Muscle of leg (tissue), 16 donors: ENCODE measurements at places on chromosomes 13 and 19. TPM values are rescaled to one million over a fixed set of nuclear protein-coding genes. Genes with fewer than 3 reads are reported as not detected.

CGB3 gene
- not detected for polyA plus RNA-seq

FBXW9 gene
- 4.4 TPM for polyA plus RNA-seq

CEACAM20 gene
- not detected for polyA plus RNA-seq

CTXN1 gene
- 2.9 TPM for polyA plus RNA-seq

OBI1 gene
- 13.3 TPM for polyA plus RNA-seq

CGB5 gene
- polyA plus RNA-seq: not detected

TNNI3 gene
- polyA plus RNA-seq: 1.4 TPM

KIR3DL2 gene
- polyA plus RNA-seq: not detected

ZNF548 gene
- polyA plus RNA-seq: 17.0 TPM

GPX4 gene
- 164 TPM for polyA plus RNA-seq

ZNF382 gene
- polyA plus RNA-seq: 7.6 TPM

LYPD3 gene
- polyA plus RNA-seq: 1.2 TPM

- DNase-seq: peak; percentile 67
Measured at GRCh38 chr13:76014406-76015318, 378.5 kb downstream of the LMO7 start.

- DNase-seq: no peak
Measured at GRCh38 chr13:90402613-90403012, 944.9 kb upstream of the MIR17HG start.

DNA sequence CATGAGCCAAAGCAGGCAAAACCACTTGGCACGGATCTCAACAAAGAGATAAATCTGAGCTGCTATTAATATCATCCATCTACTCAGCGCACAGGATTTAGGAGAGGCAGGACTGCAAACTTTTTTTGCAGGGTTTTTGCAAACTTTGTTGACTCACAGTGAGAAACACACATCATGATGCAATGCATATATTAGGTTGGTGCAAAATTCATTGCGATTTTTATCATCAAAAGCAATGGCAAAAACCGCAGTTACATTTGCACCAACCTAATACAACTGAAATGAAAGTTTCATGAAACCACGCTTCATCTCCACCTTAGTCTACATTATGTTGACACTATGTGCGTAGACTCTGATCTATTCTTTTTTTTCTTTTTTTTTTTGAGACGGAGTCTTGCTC, 4.5 kb upstream of the NOVA2 start:
- DNase-seq: no peak

DNA sequence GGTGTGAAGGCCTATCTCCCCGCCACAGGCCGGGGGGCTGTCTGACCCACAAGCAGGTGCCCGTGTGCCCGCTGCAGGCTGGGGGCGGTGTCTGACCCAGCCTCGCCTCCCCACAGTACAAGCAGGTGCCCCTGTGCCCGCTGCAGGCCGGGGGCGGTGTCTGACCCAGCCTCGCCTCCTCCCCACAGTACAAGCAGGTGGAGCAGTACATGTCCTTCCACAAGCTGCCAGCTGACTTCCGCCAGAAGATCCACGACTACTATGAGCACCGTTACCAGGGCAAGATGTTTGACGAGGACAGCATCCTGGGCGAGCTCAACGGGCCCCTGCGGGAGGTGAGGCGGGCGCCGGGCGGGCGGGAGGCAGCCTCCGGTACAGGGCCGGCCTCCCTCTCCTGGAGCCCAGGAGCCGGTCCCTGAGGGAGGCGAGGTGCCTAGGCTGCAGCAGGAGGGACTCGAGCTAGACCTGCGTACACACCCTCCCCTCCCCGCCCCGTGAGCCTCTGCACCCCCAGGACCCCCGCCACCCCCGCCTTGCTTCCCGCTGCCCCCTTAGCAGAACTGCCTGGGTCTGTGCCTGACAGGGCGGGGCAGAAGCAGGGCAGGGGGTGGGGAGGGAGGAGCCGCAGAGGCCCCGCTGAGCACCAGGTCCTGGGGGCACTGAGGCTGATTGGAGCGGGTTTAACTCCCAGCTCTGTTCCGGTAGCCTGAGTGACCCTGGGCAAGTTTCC, 20.6 kb downstream of the HCN2 start:
- peak; percentile 27 for DNase-seq

- no peak for DNase-seq
Measured at GRCh38 chr13:53269634-53270033, 241.0 kb downstream of the OLFM4 start.

GRCh38 chr19:10222201-10222890, 8.8 kb downstream of the S1PR2 start:
- DNase-seq: no peak

- DNase-seq: peak; percentile 43
Measured at GRCh38 chr19:1665565-1666047, 13.2 kb upstream of the TCF3 start.

- peak; percentile 86 for DNase-seq
Measured at GRCh38 chr13:70430256-70430655, 322.0 kb upstream of the KLHL1 start.

DNA sequence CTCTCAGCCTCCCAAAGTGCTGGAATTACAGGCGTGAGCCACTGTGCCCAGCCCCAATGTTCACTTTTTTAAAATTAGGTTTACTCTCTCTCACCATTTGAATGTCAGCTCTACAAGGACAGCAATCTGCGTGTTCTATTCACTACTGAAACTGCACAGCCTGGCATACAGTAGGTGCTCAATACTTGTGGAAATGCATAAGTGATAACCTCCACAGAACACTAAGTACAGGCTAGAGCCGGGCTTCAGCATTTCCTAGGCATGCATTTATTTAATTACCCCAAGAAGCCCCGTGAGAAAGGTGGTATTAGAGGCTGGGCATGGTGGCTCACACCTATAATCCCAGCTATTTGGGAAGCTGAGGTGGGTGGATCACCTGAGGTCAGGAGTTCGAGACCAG, 33.1 kb upstream of the TNFAIP8L1 start:
- DNase-seq: no peak

DNA sequence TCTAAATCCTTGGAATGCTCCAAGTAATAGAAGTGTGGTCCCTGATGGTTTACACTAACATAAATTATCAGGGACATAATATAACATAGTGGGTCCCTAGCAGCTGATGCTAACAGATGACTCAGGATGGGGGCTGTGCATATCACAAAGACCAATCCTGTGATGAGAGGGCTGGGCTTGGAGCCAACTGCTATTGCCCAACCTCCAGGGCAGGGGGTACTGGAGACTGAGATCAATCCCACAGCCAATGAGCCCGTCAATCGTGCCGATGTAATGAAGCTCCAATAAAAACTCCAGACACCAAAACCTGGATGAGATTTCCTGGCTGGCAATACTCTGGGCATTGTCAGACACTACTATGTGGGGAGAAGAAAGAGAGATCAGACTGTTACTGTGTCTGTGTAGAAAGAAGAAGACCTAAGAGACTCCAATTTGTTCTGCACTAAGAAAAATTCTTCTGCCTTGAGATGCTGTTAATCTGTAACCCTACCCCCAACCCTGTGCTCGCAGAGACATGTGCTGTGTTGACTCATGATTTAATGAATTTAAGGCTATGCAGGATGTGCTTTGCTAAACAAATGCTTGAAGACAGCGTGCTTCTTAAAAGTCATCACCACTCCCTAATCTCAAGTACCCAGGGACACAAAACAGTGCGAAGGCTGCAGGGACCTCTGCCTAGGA, 33.4 kb downstream of the ABCC4 start:
- no peak for DNase-seq

GRCh38 chr19:40803857-40804782, 5.1 kb downstream of the EGLN2 start:
- DNase-seq: peak; percentile 49

DNA sequence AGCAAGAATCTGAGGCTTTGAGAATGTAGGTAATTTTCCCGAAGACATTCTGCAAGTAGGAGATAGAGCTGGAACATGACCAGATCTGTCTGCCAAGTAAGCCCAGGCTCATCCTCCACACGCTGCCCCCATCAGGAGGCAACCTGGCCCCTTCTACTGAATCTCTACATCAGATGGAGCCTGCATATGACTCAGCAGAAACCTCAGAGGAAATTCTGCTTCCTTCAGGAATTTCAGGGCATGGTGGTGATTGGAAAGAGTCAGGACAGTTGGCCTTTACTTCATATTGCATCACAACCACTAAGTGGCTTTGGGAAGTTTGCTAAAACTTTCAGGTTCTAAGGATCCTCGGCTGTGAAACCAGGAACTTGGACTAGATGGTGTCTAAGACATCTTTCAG, 85.2 kb downstream of the LRRC63 start:
- no peak for DNase-seq

GRCh38 chr13:109687559-109688448, 98.6 kb downstream of the IRS2 start:
- no peak for DNase-seq

GRCh38 chr19:46407856-46408663, 5.3 kb downstream of the CCDC8 start:
- no peak for DNase-seq

- no peak for DNase-seq
Measured at GRCh38 chr19:54333586-54334298, 5.2 kb downstream of the LILRA4 start.

- no peak for DNase-seq
Measured at GRCh38 chr19:54282686-54283470, 2.0 kb upstream of the LILRB2 start.

DNA sequence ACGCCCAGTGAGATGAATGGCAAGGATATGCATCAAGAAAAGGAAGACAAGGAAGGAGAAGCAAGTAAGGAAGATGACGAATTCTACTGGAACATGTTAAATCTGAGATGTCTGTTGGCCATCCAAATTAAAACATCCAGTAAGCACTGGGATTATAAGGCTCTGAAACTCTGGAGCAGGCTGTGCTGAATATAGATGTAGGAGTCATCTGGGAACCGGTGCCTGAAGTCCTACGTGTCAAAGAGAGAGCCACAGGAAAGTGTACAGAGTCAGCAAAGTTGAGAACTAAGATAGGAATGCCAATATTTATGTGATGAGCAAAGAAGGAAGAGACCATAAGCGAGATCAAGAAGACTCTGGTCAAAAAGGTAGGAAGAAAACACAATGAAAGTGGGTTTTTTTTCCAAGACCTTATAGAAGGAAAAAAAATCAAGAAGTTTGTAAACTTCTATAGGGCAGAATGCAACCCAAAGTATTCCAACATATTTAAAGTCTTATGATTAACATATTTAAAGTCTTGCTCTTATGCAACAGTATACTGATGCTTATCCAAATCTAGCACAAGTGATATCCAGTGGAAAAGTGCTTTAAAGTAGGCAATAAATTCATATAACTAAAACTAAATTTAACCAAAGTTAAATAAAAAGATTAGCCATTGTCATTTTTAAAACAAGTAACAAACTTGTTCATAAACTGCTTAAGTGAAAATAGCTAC, 51.2 kb upstream of the EEF1AKMT1 start:
- peak; percentile 53 for DNase-seq

- DNase-seq: no peak
Measured at GRCh38 chr13:44231786-44232516, 141.7 kb upstream of the SERP2 start.

DNA sequence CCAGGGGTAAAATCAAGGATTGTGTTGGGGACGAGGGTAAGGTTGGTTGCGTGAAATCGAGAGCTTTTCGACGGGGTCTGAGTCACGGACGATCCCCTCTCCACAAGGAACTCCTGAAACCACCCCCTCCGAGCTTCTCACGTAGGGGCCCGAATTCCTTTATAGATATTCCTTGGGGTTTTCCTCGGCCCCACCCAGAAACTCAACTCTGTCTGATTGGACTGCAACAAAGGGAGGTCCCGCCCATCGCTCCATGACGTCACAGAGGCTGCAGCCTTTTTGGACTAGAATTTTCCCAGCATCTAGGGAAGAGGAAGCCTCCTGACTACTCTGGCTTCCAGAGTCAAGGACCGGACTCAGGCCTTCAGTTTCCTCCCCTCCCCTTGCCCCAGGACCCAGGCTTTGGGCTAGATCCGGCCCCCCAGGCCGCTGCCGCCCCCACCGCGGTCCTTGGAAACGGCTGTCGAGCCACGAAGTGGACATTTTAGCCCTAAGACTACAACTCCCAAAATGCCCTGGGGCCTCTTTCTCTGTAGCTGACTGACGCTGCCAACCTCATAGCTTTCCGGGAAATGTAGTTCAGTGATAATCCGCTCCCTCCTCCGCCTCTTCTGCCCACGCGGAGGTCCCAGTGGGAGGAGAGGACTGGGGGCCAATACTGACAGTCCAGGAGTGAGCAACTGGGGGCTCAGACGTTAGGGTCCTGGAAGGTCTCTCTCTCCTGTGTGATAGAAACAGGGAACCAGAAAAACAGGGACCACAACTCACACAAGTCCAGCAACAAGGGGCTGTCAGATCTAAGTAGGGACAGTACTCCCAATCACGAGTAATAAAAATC, at the start of gene IZUMO1:
Gene IZUMO1, minus strand, starts transcription at position 172 of the 838 bp plus-strand sequence. CDS start 1,050 bp downstream, outside the sequence.
- DNase-seq: peak; percentile 91

- peak; percentile 79 for DNase-seq
Measured at GRCh38 chr13:107864543-107865317, 350.6 kb downstream of the LIG4 start.

GRCh38 chr13:34589581-34589980, 352.5 kb upstream of the NBEA start:
- no peak for DNase-seq

- DNase-seq: no peak
Measured at GRCh38 chr13:97202761-97203160, 19.4 kb upstream of the MBNL2 start.

- peak; percentile 69 for DNase-seq
Measured at GRCh38 chr19:37551129-37551993, 43.2 kb downstream of the ZNF571 start.

GRCh38 chr13:30737511-30738337, 2.4 kb downstream of the ALOX5AP start:
- DNase-seq: no peak

- DNase-seq: no peak
Measured at GRCh38 chr13:62356977-62357376, 941.3 kb upstream of the PCDH20 start.

DNA sequence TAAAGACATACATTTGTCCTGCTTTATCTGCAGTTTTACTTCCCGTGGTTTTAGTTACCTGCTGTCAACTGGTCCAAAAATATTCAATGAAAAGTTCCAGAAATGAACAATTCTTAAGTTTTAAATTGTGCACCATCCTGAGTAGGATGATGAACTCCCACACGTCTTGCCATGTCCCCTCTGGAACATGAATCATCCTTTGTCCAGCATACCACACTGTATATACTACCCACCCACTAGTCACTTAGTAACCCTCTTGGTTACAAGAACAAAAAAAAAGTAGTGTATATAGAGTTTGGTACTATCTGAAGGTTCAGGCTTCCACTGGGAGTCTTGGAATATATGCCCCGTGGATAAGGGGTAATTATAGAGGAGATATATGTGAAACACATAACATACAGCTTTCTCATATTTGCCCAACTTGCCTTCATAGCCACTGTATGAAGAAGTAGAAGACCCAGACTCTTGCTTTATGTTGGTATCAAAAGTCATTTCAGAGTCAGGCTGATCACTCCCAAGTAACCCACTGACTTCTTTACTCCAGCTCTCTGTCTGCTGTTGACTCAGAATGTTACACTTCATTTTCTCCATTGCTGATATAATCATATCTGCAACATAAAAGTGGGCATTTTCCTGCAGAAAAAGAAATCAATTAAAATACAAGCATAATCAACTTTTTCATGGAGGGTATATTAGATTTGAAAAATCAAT, 19.3 kb downstream of the RUBCNL start:
- no peak for DNase-seq

DNA sequence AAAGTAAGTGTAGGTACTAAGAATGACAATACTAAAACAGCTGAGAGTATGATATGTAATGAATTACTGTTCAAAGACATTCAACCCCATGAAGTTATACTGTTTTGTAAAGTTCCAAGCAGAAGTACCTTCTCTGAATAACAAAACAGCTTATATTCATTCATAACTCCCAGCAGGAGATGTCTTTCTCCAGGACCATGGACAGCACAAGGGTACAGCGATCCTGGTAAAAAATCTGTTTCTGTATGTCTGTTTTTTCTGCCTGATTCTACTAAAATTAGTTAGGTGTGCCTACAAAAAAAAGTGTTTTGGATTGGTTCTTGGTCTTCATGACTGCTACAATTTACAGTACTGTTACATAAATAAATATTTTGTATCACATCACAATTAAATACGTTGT, 172.5 kb upstream of the SLITRK5 start:
- DNase-seq: peak; percentile 51
